ENCODE measurements at places on chromosomes 5 and 9.

DNA sequence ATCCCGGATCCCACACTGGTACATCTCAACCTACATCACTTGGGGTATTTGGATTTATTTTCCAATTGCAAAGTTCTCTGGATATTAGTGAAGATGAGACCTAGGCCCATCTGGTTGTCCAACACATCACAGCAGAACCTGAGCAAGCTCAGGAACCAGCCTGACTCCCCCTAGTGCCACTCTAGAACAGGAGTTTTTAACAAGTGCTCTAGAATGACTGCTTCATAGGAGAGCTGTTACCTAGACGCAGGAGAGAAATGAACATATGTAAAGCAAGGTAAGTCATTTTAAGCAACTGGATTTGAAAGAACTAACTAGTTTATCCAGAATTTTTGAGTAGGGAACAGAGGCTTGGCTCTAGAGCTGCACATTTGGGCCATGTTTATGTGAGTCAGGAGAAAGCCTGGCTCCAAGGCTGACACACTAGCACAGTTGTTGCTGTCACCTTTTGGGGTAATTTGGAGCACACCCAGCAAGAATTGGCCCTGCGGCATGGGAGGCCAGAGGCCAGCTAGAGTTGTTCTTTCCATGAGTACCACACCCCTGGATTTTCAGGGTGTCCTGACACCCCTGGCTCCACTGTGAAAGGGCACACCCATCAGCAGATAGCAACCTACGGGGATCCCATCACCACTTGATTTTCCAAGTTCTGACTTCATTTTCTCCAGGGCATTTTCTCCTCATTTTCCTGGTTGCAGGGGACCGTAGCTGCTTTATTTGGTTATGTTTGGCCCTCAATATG is 110.9 kb upstream of the LPAR1 start:
- no peak for DNase-seq

GRCh38 chr5:65535529-65535987 is 27.4 kb downstream of the CENPK start:
- no peak for DNase-seq

DNA sequence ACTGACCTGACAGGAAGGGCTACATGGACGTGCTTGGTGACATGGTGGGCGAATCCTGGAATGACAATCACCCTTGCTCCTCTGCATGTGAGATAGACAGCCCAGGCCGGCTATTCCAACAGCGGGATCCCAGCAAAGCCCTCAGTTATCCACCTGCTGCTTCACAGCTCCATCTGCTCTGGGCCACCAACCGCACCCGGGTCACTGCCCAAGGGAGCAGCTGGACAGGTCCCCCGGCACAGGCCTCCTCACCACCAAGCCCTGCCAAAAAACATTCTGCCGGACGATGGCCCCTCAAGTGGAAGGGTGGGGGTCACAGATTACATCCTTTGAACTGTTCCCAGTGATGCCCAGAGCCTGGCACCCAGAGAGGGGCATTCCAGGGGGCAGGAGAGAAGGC is 39.6 kb downstream of the STK10 start:
- no peak for DNase-seq

DNA sequence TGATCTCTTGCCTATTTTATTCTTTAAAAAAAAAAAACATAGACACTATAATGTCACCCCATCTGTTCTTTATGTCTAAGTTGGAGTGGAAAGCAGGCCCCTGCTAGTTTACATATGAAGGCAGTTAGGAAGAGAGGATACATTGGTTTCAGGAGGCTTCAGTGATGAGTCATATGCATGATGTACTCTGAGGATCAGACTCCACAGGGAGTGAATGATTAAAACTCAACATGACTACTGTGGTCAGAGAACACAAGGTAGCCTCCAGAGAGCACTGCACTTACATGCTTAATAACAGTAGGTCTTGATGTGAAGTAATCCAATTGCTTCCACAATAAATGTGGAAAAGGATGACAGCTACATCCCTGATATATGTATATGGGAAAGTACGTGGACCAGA is 22.7 kb upstream of the FSTL4 start:
- no peak for DNase-seq

DNA sequence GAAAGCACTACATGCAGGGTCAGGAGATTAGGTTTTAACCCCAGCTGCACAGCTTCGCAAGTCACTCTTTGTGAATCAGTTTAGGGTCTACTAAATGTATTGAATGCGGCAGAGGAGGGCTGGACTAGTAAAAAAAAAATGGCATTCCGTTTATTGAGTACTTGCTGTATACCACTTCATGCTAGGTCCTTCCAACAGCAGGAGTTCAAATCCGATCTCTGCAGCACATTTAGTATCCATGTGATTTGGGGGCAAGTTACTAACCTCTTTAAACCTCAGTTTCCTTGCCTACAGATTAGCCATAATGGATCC is 204.4 kb downstream of the SNCAIP start:
- no peak for DNase-seq

Measured in CD4-positive, alpha-beta memory T cell (primary cell).